Stimulated activated CD4-positive, alpha-beta T cell treated with anti-CD3 and anti-CD28 coated beads, Interleukin-1b, Interleukin-23, amount 100 ng/mL, for 1 hour (primary cell): ENCODE measurements at places on chromosomes 3 and 15.

DNA sequence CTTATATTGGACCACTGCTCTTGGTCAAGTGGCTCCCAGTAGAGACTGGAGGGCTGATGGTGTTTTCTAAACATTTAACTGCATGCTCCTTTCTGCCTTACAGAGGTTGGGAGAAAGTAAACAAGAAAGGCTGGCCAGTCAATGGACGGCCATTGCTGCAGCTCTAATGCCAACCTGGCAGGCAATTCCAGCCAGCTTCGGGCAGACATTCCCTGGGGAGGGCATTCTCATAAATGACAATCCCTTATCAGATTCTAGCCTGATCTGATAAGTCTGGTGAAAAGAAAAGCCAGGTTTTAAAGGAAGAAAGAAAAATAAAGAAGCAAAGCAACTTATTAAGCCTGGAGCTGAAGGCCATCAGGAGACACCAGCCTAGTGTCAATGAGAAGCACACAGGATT lies 60.7 kb downstream of the FRMD4B start:
- no peak for DNase-seq

GRCh38 chr3:32992310-32992686 lies 40.9 kb downstream of the CCR4 start:
- no peak for DNase-seq

DNA sequence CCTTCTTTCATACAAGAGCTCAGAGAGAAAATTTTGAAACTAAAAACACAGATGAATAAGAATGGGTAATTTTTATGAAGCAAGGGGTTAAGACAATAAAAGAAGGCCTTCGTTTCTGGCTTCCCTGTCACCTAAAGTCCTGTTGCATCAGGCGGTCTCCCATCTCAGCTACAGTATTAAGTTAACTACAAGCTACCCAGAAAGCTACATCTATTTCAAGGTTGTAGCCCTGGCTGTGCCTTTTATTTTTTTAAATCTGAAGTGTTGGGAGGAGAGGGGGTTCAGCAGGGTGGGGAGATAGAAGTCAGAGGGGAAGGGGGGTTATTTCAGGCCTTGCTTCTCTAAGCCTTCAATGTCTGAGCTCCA lies 183.3 kb downstream of the TPRG1 start:
- no peak for DNase-seq

DNA sequence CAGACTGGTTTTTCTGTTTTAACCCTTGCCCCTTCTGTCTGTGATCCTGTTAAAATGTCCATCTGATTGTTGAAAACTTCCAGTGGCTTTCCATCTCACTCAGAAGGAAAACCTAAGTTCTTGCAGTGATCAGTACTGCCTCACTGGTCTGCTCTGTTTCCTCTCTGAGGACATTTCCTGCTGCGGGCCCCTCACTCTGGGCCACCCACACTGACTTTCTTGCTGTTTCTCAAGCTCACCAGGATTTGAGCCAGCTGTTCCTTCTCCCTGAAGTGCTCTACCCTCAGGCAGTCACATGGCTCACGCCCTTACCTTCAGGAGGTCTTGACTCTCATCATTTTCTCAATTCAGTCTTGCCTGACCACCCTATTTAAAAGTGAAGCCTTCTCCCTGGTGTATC lies 1.8 kb downstream of the GRK7 start:
- DNase-seq = no peak

DNA sequence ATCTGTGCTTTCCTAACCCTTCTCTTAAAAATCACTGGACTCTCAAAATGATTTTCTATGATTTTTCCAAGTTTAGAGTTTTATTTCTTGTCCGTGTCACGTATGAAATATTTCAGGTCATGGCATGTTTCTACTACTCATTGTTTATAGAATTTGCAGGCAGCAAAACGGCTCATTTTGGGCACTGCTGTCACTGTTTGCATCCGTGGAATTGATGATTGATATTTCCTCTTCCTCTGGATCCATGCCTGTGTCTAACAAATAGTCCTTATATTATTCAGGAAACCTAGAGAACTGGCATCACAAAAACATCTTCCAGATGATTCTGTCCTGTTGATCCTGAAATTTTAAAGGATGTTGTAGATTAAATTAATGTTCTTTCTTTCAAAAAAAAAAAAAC lies 47.6 kb downstream of the LARS2 start:
- DNase-seq = no peak

GRCh38 chr15:90307661-90308060 lies 42.2 kb downstream of the NGRN start:
- DNase-seq = no peak

DNA sequence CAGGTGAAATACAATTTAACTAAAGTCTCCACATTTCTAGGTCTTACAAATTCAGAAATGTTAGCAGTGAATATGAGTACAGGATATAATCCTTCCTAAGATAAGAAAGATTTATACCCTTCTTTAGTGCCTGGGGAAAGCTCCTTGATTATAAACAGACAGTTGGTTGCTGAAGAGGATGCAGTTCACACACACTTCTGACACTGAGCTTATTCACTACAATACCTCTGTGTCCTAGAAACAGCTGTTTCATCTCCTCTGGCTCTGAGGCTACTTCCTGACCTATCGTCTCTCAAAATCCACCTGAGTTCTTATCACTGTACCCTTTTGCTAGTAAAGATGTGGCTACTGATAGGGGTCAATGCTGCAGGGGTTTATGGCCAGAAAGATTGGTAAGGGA lies 57.1 kb downstream of the TP63 start:
- DNase-seq = no peak

- DNase-seq = no peak
Measured at GRCh38 chr3:188152660-188153436, 1.1 kb upstream of the LPP start.

DNA sequence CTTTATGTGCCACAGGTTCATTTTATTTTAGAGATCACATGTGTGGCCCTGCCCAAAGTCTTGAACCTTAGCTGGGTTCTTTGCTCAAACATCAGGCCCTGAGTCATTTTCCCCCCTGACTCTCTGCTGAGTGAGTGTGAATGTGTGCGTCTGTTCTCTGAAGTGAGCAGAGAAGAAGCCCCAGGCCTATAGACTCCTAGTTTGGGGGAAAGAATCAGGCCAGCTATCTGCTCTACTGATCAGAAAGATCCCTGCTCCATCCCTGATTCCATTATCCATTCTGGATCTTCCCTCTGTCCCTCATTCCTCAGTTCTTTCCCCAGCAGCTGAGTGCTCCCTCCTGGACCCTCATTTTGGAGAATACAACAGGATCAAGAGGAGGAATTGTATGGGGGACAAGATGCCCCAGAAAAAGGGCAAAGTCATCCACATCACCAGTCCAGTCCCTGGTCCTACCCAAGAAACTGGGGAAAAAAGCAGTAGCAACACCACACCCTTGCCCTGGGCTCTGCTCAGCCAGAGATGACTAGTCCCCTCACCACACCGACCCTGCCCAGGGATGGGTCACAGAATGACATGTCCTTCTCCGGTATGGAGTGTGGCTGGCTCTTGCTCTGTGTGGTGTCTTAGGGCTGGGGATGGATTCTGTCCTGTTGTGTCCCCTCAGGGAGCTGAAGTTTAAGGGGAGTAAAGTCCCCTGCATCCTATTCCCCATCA lies 3.2 kb downstream of the DUOX1 start:
- no peak for DNase-seq

DNA sequence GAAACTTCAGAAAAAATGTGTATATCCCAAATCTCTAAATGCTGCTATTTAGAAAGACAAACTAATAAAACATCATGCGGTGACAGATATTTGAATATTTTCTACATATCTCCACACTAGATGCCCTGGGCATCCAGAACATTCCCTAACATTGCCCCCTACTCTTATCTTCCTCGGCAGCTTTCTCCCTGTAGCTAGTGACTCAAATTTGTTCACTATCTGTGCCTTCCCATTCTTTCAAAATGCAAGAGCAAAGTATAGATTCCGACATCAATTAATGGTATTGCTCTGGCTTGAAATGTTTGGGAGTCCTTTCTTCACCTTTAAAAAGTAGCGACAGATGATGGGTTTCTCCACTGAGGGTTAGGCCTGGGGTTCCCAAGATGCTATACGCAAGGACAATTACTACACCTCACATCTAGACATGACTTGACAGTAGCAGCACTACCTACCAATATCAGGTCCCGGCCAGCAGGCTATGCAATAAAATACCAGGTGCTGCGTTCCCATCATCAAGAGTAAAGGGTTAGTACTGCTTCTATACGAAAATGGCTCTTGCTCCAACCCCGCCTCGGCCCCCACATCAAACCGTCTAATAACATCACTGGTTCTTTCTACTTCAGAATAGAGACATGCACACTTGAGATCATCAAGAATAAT lies 631 bp downstream of the UBR1 start:
- no peak for DNase-seq

- DNase-seq = peak; percentile 10
Measured at GRCh38 chr3:48151058-48151806, 37.0 kb downstream of the CDC25A start.

DNA sequence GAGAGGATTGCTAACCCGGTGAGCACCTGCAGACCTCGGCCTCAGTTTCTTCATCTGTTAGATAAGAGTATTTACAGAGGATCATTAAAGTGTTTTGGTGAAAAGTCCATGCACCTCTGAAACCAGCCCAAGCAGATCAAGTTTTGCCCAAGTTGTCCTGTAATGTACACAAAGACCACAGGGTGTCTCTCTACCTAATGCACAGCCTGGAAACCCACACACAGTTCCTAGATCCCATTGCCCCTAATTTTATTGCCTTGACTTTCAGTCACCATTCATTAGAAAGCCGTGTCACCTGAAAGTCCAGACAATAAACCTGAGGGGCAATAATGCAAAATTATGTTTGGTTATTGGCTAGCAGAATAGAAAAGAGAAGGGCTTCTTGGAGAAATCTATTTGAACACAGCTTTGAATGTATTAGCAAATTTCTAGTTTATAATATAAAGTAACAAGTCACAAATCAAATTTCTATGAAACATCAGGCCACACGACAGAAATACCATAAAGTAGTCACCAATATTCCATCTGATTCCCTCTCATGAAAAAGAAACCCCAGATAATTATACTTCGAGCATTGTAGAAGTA lies 161.3 kb upstream of the SLC2A2 start:
- DNase-seq = no peak

DNA sequence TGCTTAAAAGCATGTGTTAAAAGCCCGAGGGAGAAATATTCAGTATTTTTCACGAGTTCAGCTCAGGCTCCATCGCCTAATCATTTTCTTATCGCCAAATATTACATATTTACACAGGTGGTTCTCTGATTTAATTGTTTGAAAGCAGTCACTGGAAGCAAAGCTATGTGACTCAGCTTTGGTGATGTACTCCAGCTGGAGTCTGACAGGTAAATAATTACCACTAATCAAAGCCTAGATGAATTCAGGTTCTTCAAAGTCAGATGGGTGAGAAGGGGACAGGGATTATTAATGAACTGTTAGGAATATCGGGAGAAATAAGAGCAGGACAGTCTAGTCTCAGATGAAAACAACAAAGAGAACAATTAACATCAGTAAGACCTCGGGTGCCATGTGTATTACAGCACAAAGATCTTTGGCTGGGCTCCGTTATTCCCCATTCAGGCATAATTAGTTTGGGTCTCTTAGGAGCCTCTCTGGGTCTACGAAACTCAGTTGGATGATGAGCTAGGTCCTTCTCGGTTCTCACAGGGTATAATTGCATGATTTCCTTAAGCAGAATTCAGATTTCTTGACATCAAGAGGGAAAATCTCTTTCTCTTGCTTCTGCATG lies 331.7 kb upstream of the ADAMTS9 start:
- DNase-seq = no peak

GRCh38 chr3:112804021-112804420 lies 42.6 kb downstream of the CD200R1L start:
- no peak for DNase-seq

DNA sequence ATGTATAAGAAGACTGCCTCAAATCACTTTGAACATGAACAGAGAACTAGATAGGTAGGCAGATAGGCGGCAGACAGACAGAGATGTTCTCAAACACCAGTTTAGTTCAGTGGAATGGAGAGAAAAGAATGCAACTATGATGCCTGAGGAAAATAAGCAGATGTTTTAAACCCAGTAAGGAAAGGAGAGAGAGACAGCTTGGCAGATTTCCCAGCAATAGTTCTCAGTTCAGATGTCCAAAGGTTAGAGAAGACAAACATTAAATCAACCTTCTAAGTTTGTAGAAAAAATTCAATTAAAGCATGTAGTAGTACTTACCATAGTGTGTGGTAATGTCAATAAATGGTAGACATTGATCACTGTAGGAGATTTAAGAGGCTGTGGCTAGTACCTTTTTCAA lies 209.6 kb upstream of the PFN2 start:
- no peak for DNase-seq

- DNase-seq = no peak
Measured at GRCh38 chr3:182585532-182586150, 207.7 kb upstream of the ATP11B start.
